Activated naive CD4-positive, alpha-beta T cell treated with Interleukin-2 at 50 U/mL for 16 hours (primary cell): ENCODE measurements at places on chromosomes 11 and 22.

GRCh38 chr11:108734283-108734682, 69.4 kb downstream of the DDX10 start:
- DNase-seq = no peak

GRCh38 chr11:82631722-82632630, 101.7 kb downstream of the FAM181B start:
- no peak for DNase-seq

- DNase-seq = no peak
Measured at GRCh38 chr11:17682848-17683247, 36.5 kb upstream of the MYOD1 start.

- peak; percentile 88 for DNase-seq
Measured at GRCh38 chr11:18720808-18721560, 5.0 kb downstream of the IGSF22 start.

DNA sequence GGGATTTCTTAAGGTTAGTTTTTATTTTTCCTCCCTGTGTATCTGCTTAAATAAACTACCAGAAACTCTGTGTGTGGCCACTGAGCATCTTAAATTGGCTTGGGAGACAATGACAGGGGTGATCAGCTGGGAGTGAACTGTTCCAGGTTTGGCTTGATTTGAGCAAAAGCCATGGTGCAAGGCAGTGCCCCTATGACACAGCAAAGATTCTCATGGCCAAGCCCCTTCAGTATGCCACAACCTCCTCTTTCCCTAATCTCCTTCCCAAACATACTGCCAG, 370.5 kb downstream of the SOX6 start:
- DNase-seq = no peak

DNA sequence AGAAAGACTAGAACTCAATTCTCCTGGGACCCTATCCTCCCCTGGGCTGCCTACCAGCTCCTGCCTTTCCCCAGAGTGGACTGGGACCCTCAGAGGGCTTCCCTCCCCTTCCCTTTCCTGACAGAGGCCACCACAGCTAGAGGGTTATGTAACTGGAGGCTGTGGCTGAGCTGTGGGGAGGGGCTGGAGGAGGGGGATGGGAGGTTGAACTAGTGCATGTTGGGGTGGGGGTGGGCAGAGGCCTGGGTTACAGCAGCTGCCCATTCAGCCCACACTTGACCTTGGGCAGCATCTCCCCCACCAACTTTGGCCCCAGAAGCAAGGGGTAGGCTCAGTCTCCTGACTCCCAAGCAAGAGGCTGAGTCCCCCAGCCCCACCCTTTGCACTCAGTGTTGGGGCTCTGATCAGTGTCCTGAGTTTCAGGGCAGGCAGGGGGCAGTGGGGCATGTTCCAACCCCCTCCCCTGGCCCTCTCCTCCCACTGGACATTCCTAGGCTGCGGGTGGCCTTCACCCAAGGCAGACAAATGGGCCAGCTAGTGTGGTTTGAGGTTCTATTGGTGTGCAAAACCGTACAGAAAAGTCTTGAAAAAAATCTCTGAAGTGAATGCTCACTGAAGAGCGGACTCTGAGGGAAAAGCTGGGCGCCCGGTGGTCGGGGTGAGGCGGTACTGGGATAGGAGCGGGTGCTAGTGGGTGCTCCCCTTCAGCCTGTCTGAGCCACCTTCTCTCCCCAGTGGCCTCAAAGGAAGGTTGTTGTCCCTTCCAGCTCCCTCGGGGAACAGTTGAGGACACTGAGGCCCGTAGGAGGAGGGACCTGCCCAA, 3.8 kb downstream of the KCNC1 start:
- no peak for DNase-seq

DNA sequence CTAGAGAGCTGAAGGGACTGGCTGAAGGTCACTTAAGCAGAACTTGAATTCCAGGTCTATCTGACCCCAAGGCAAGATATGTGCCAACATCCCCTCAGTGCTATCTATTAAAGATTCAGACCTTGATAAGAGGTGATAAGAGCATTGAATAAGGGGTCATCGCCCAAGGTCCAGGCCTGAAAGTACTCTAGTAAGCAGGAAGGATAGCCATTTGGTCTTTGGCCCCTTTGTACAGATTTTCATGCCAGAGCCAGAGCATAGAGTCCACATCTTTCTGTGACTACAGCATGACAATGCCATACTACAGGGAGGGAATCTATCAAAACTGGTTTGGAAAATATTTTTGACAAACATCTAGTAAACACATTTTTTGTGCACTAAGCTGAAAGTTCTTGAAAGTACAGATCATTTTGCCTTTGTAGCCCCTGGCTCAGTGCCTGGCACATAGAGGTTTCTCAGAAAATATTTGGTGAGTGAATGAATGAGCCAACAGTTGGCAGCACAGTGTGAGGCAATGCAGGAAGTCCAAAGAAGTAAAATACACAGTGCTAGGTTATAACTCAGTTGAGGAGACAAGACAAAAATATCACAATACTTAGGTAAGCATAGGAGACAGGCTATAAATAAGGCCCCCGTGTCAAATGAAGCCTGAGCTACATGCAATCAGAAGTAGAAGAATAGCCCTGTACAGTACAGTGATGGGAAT, 15.1 kb upstream of the RRAS2 start:
- no peak for DNase-seq

DNA sequence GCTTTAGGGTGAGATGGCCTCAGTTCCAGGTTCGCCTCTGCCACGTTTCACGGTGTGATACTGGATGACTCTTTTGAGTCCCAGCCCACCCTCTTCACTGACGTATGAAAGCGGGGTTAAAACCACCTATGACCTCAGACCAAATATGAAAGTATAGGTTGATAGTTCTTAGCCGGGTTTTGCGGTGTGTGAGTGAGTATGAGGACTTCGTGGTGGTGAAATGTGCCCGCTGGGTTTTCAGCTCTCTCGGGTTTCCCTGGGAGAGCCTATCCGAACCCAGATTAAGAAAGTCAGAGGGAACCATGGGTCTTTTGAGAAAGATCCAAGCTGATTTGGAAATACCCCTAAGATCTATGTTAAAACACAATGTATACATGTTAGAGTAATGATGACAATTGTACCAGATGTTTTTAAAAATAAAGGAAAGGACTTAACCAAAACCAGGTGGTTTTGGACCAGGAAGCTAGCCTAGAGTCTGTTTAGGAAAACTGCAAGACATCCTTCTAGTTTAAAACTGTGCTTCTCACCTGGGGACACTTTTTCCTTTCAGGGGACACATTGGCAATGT, 25.8 kb upstream of the ST3GAL4 start:
- no peak for DNase-seq

DNA sequence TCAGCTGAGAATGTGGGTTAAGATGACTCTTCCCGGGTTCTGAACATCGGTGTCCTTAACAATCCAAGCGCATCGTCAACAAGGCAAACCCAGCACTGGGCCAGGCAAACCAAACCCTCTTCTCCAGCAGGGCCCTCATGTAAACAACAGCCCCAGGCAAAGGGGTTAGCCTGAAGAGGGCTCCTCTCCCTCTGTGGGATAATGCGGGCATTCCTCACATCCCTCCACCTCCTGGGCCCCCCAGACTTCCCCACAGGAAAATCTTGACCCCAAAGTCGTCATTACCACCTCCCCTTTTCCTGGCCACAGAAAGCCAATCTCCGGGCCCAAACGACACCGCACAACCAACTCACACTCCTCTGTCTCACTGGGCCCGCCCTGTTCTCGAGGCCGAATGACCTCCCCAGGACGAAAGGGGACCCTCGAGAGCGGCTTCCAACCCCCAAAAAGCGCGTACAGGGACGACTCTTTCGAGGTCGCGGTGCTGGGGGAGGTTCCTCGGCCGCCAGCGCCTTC, 566 bp downstream of the DDB1 start:
- DNase-seq = no peak

DNA sequence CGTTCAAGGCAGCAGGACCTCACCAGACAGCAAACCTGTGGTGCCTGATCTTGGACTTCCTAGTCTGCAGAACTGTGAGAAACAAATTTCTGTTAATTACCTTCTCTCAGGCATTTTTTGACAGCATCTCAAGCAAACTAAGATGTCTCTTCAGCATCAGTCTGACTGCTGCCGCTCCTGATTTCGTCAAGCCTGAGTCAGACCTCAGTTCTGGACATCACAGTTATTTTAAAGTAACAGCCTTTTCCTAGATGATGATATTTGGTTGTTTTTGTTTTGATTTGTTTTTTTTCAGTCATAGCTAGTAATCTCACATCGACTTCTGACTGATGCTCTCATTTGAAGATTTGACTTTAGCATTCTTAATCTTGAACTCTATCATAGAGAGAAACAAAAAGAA, 71.9 kb downstream of the BLID start:
- no peak for DNase-seq

DNA sequence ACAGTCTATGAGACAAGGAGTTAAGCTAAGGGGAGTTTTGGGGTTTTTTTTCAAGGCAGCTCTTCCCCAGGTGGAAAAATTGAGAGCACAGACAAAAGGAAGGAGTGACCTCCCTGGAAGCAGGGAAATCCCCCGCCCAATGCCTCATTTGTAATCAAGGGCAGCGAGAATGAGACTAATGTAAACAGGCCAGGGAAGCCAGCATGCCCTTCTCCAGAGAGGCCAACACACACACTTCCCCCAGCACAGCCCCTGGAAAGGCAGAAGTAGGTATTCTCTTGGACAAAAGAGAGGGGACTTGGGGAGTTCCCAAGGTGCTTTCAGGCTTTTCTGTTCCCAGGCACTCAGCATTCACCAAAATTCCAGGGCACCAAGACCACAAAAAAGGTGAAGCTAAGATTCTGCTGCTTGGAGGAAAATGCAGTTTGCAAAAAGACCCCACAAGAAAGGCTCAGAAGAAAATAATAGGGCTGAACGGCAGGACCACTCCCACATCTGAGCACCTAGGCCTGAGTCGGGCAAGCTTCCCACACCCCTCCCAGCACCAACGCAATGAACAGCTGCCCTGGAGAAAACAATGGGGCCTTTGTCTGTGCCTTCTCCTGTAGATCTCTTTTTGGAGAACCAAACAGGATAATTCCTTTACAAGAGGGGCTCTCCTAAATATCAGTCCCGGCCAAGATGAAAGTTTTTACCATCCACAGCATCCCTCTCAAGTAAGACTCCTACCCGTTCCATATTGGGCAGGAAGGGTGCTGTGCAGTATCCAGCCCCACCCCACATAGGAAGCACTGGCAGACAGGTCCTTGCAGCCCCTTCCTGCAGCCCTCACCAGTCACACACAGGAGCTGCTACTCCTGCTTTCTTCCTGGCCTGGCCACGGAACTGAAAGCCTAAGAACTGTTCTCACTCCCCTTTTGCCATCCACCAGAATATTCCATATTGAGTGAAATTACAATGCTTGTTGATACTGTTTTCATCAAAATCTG, 70.7 kb upstream of the AKIP1 start:
- DNase-seq = peak; percentile 13
